Stimulated activated CD4-positive, alpha-beta T cell treated with anti-CD3 and anti-CD28 coated beads, Interleukin-15, amount 100 ng/mL, for 1 hour (primary cell): ENCODE measurements at places on chromosomes 5 and 9.

DNA sequence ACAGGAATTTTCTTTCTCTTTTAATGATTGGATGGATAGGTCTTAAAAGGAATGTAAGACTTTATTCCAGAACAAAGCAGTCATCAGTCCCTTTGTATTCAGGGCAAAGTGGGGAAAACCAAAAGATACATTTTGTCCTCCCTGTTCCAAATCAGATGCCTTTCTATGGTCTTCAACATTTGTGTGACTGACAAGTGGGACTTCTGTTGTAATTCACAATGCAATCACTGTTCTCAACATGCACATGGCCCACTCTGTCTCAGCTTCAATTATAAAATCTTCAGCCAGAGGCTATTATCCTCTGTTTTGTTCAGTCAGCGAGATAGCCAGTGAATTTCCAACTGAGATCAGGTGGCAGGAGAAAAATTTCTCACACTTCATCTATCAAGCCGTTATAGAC lies 95.5 kb upstream of the ERBIN start:
- no peak for DNase-seq

DNA sequence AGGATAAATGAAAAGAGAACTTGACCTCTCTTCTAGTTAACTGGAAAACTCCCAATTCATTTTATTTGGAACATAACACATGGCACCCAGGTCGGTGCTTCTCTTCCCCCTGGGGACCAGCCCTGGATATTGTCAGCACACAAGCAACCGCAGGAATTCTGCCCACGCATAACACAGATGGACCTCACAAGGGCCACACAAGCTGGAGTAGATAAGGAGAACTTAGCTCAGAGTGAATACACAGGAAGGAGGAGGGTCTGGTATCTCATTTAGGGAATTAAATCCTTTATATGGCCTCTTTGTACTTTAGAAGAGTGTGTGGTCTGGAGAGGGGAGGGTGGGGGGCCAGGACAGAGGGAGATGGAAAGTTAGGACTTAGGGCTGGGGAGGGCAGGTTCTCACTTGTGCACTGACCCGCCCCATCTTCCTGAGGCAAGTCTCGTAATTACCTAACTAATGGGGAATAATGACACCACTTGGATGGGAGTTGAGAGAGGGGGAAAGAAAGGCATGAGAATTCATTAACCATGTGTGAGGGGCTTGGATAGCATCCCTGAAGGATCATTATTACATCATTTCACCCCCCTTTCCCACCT lies 341.2 kb upstream of the WWC1 start:
- DNase-seq: no peak

- no peak for DNase-seq
These were observed 303.2 kb downstream of the ZSWIM6 start for GRCh38 chr5:61635271-61635670.

- no peak for DNase-seq
These were observed 258.5 kb downstream of the BNC2 start for GRCh38 chr9:16611983-16612382.

GRCh38 chr5:57199866-57200265 lies 26.0 kb downstream of the GPBP1 start:
- DNase-seq: no peak

- no peak for DNase-seq
These were observed 97.4 kb upstream of the ITGA1 start for GRCh38 chr5:52690236-52690768.

- no peak for DNase-seq
These were observed 20.9 kb downstream of the DUSP1 start for GRCh38 chr5:172749881-172750633.

- no peak for DNase-seq
These were observed 229.6 kb downstream of the GLIS3 start for GRCh38 chr9:4070266-4070665.

DNA sequence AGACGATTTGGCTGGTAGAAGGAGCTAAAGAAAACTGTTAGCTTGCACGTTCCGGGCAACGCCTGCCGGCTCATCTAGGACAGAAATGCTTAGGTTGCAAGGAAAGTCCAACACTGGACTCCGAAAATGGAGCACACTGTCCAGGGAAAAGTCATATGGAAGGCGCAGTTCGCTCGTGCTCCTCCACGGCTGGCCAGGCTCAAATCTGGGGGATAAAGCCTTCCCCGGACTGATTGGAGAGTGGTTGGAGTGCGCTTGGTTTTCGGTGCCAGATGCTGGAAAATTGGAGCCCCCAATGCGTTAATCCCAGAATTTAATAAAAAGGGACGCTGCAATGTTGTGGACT lies 955 bp downstream of the CDH6 start:
- no peak for DNase-seq

GRCh38 chr5:33332804-33333203 lies 108.0 kb upstream of the TARS1 start:
- DNase-seq: no peak

GRCh38 chr5:39619168-39619818 lies 194.5 kb upstream of the DAB2 start:
- no peak for DNase-seq

DNA sequence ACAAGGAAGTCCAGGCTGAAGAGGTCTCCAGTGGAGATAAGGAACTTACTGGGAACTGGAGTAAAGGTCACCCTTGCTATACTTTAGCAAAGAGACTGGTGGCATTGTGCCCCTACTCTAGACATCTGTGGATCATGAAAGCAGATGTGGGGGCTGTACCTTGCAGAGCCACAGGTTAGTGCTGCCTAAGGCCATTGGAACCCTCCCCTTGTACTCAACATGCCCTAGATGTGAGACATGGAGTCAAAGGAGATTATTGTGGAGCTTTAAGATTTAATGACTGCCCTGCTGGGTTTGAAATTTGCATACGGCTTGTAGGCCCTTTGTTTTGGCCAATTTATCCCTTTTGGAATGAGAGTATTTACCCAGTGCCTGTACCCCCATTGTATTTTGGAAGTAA lies 397.3 kb upstream of the GRIN3A start:
- DNase-seq: no peak

GRCh38 chr5:81904861-81905260 lies 67.0 kb upstream of the ATG10 start:
- DNase-seq: no peak

- no peak for DNase-seq
These were observed 8.3 kb downstream of the HNRNPH1 start for GRCh38 chr5:179615203-179615602.

DNA sequence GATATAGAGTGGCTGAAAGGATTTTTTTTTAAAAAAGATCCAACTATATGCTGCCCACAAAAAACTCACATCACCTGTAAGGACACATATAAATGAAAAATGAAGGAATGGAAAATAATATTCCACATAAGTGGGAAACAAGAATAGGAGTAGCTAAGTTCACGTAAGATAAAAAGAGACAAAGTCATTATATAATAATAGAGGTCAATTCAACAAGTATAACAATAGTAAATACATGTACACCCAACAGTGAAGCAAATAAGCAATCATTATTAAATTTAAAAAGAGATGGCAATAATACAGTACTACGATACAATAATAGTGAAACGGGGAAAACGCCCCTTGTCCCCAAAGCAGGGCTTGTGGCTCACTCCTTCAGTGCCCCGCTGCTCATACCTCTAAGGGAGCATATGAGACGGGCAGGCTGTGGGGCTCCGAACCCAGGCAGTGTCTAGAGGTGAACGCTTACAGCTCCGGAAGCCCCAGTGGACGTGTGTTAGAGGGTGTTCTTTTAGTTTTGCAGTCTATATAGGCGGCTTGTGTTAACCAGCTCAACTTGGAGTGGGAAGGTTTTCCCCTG lies 12.5 kb upstream of the BTNL9 start:
- DNase-seq: no peak

DNA sequence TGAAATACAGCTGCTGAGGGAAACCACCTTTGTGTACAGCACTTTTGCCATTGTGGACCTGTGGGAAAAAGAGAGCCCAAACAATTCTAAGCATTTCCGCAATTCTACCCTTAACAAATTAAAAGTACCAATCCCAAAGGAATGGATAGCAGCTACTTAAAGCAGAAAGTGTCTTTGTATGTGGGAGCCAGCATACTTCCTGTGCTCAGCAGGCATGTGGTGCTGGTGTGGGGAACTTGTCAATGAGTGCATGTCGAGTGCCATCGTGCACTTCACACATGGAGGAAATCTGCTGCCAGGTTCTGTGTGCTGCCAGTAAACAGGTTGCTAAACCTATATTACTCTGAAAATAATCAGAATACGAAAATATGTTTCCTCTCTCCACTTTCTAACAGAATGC lies 399.0 kb downstream of the LRRC70 start:
- no peak for DNase-seq

DNA sequence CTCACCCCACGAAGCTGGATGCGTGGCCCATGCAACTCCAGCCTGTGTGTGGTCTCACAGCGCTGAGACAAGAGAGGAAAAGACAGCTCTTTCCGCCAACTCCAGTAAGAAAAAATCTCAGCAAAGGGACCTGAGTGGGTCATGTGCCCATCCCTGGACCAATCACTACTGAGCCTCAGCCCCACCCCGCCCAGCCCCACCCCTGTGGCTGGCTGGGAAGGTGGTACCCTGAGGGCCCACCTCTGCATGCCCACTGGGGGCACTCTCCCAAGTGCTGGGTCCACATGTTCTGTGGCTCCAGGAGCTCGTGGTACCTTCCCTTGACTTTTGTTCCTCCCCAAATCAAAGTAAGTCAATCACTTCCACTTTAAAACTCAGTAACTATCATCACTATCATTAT lies 105.1 kb upstream of the SMIM23 start:
- DNase-seq: no peak

GRCh38 chr5:150541895-150542294 lies 34.0 kb downstream of the NDST1 start:
- no peak for DNase-seq

- DNase-seq: no peak
These were observed 6.8 kb downstream of the FAT2 start for GRCh38 chr5:151584057-151584937.
